Sciatic nerve (tissue), 2 donors: ENCODE measurements at places on chromosomes 3 and 15.

DNA sequence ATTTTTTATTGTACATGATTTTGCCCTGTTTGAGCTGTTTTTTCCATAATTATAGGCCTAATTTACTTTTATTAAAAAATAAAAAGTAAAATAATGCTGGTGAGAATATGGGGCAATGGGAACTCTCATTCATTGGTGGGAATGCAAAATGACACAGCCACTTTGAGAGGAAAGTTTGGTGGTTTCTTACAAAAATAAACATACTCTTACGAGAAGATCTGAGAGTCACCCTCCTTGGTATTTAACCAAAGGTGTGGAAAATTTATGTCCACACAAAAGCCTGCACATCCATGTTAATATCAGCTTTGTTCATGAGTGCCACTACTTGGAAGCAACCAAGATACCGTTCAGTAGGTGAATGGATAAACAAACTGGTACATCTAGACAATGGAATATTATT, 9.8 kb downstream of the MUC13 start:
- no peak for DNase-seq

- no peak for DNase-seq
Measured at GRCh38 chr3:88003115-88003755, 55.6 kb downstream of the CGGBP1 start.

DNA sequence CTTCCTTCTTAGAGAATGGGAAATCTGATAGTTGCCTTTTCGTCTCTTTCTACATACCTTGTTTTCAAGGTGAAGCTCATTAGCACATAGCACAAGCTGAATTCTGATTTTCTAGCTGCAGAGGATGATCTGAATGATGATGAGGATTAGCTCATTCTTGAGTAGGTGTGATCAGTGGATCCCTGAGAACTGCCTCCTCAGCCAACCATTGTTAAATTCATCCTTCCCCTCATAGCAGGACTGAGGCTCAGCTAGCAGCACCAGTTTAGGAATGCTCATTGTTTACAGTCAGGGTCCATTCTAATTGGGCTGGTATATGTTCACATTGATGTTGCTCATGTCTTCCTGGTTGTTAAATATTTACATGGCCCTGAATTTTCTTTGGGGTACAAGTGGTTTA, 299.9 kb upstream of the MME start:
- DNase-seq = no peak

GRCh38 chr3:94928921-94929320, 866.1 kb downstream of the NSUN3 start:
- no peak for DNase-seq

GRCh38 chr3:69231929-69232440, 109.6 kb upstream of the LMOD3 start:
- no peak for DNase-seq

DNA sequence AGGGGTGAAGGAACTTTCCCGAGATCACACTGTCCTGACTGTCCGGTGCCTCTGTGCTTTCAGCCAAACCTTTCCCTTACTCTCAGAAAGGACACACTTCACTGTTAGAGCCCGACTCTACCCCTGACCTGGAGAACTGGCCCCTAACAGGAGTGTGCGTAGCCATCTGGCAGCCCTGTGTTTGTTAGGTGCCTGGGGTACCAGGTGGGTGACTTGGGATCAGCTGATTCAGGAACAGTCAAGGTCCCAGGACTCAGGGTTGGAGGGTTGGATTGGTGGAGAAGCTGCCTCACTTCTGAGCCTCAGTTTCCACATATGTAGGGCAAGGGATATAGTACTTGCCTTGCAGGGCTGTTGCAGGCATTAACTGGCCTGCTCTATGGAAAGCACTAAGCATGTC, 98.3 kb upstream of the SLC6A11 start:
- DNase-seq = no peak

- peak; percentile 58 for DNase-seq
Measured at GRCh38 chr3:169147238-169148008, 516.1 kb downstream of the MECOM start.

GRCh38 chr15:23866832-23867231, 179.7 kb upstream of the NDN start:
- DNase-seq = no peak

DNA sequence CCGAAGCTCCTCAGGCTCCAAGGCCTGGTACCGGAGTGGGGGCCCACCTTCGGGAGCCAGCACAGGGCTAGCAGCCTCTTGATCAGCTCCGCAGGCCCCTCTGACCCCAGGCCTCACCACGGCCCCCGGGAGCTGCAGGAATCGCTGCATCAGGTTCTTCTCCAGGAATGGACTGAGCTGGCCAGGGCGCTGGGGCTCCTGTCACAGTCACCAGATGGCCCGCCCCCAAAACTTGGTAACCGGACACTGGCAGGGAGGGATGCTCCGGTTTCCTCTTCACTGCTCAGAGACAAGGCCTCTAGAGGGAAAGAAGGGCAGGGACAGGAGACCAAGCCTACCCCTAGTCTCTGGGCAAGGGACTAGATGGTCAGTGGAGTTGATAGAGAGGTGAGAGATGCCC, 9.9 kb downstream of the AP3B2 start:
- no peak for DNase-seq

GRCh38 chr3:42497009-42497731, 5.3 kb upstream of the VIPR1 start:
- DNase-seq = peak; percentile 40

DNA sequence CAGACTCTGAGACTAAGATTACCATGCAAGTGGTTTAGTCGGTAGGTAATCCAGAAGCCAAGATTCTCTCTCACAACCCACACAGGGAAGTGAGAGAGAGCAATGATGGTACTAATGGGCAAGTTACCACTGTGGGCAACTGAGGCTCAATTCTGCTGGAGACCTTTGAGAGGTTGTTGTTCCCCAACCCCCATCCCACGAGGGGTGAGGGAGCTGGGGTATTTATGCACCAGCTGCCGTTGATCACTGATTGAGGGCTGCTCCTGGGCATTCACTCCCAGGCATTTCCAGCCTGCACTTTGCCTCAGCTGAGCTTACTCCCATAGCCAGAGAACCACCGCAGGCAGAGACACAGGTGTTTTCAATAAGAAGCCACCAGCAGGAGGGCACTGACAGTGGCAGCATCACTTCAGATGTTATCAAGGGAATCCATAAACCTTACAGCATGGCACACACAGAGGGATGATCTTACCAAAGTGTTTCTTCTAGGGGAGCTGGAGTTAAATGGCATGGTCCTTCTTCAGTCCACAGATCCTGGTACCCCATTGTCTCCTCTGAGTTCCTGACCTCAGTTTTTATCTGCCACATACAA, 15.0 kb upstream of the CCDC174 start:
- DNase-seq = no peak

DNA sequence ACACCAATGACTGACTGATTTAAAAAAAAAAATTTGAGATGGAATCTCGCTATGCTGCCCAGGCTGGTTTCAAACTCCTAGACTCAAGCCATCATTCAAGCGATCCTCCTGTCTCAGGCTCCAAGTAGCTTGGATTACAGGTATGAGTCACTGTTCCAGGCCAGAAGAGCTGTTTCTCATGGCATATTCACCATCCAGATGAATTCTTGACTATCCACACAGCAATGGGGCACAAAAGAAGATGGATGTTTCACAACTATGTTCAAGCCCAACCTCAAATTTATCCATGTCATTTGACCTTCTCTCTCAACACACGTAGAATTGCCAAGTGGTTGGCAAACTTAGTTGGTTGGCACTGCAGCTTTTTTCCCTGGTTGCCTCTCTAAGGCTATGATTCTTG, 40.6 kb downstream of the PRICKLE2 start:
- no peak for DNase-seq

GRCh38 chr3:126459763-126460127, 15.9 kb downstream of the ZXDC start:
- DNase-seq = peak; percentile 17

GRCh38 chr3:15649858-15650257, 48.3 kb downstream of the BTD start:
- DNase-seq = no peak

- DNase-seq = no peak
Measured at GRCh38 chr3:165938986-165939540, 101.8 kb upstream of the BCHE start.

DNA sequence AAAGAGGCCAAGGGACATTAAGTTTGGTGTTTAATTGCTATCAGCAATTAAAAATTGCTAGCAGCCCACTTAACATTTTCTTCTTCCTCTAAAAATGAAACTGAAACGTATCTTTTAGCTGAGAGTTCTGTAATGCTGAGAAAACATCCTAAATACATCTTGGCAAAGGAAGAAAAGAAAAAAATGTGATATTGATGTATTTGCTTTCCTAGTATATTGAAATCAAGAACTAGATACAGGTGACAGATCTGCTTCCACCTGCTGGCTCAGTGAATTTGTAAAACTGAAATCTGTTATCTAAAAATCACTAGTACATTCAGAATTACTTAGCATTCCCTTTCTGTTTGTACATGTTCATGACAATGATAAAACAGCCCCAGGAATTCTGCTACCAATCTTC, 283.2 kb downstream of the ZBTB20 start:
- DNase-seq = no peak

DNA sequence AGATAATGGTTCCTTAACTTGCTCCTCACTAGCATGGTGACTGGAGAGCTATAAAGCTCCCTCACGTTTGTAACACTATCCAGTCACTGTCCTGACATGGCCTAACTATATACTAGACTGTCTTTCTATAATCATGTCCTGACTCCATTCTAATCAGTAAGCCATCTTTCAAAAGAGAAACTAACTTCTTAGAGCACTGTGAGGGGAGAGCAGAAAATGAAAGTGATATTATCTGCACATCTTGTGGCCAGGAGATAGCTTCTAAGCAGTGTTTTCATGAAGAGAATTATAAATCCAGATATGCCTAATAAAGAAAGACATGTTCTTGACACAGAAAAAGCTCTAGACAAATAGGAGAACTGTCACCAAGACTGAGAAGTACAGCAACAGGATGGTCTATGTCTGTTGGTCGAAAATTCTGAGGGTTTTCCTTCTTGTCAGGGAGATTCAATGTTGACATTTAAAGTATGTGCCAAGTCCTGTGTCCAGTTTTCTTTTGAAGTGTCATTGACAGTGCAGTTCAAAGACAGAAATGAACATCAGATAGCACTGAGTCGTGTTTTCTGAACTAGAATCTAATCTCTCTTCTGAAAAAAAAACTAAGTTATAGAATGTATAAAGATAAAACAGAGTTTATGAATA, 230.6 kb upstream of the PEX5L start:
- no peak for DNase-seq

DNA sequence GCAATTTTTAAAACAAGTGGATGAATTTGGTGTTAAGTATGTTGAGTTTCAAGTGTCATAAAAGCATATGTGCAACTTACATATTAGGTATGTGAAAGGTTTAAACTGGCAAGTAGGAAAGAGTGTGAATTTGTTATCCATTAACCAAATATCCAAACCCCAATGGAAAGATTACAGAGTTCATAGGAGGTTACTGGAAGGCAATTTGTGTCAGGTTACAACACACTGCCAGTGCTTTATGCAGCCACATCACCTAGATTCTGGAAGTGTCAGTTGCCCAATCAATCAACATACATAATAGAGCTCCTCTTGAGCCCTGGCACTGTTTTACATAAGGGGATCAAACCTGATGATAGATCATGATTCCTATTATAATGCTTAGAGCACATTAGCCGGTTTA, 261.0 kb downstream of the ROBO1 start:
- DNase-seq = no peak

DNA sequence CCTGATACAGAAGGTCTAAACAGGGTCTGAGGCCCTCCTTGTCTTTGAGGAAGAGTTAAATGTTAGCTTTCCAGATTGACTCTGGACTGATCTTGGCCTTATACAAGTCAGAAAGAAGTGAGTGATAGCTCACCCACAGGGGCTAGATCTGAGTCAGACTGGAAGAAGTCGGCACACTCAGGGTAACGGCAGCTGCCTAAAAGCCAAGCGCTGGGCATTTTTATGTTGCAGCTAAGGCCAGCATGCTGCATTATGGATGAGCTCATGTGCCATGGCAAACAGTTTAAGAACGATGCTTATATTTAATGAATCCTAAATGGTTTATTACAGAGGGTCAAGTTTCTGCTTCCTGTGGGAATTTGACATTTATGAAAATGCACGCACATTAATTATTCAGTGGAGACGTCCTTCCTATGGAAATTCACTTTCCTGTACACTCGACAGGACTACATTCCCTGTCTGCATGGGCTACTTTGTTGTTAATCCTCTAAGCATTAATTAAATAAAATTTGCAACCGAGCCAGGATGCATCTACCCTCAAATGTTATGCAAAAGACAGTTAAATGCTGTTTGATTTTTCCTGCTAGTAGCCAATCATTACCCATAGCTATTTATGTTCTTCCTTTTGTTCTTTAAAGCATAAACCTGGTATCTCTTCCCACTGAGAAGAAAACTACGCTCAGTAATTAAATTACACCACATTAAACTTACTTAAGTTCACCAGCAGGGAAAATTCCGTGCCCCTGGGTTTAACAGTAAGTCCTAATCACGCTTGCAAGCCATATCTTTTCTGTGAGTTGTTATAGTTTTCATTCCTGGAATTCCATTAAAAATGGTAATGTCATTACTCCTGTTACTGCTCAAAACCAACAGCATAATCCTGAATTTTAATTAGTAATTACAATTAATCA, 762.7 kb upstream of the CFAP20DC start:
- DNase-seq = no peak

- no peak for DNase-seq
Measured at GRCh38 chr3:120730576-120731542, 11.5 kb downstream of the RABL3 start.

- DNase-seq = no peak
Measured at GRCh38 chr3:185959609-185960521, 22.1 kb upstream of the TRA2B start.

- DNase-seq = peak; percentile 86
Measured at GRCh38 chr15:78007964-78008886, 69.3 kb downstream of the TBC1D2B start.

- DNase-seq = no peak
Measured at GRCh38 chr3:120102232-120102631, 8.0 kb upstream of the GSK3B start.

DNA sequence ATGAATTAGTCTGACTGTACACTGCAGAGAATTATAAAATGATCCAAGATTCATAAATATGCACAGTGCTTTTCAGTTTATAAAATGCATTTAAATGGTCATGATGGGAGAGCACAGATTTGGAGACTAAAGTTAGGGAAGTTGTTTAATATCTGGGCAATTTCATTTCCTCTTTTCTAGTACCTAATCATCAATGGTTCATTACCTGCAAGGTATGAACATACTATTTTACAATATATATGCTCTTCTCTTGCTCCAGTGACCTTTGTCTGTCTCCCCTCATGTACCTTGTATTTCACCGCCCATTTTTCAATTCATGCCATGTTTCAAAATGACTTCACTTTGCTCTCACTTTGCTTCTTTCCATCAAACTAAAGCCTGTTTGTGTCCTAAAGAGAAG, 114.5 kb downstream of the SUCNR1 start:
- no peak for DNase-seq
